ENCODE measurements at places on chromosomes 7 and 10.

GRCh38 chr10:79272353-79272752 lies 74.9 kb upstream of the PPIF start:
- H3K4me3 ChIP-seq: no peak overlapping the region
- no peaks in the 10 kb centered on the region for H3K27me3 ChIP-seq
- no peak overlapping the region for H3K27ac ChIP-seq
- no peak for DNase-seq

- no peak for DNase-seq
- H3K27ac ChIP-seq: no peak overlapping the region
- peaks cover 3% of the 10 kb centered on the region for H3K4me1 ChIP-seq
- H3K4me3 ChIP-seq: no peak overlapping the region
- H3K27me3 ChIP-seq: peaks cover 27% of the 10 kb centered on the region
Measured at GRCh38 chr10:80131499-80131901, 1.0 kb upstream of the PLAC9 start.

DNA sequence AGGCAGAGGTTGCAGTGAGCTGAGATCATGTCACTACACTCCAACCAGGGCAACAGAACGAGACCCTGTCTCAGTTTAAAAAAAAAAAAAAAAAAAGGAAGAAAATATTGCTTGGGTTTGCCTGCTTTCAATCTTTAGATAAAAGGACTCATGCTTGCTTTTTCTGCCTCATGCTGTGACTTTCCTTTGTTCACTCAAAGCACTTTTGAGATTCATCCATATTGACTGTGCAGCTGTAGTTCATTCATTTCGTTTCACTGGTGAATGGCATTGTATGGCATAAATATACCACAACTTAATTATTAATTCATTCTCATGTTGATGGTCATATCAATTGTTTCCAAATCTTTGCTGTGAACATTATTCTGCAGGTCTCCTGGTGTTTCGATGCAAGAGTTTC lies 97.6 kb upstream of the NFE2L3 start:
- no peaks in the 10 kb centered on the region for H3K4me1 ChIP-seq
- H3K27ac ChIP-seq: no peak overlapping the region
- H3K4me3 ChIP-seq: no peak overlapping the region
- no peak for DNase-seq
- H3K36me3 ChIP-seq: no peaks in the 10 kb centered on the region

DNA sequence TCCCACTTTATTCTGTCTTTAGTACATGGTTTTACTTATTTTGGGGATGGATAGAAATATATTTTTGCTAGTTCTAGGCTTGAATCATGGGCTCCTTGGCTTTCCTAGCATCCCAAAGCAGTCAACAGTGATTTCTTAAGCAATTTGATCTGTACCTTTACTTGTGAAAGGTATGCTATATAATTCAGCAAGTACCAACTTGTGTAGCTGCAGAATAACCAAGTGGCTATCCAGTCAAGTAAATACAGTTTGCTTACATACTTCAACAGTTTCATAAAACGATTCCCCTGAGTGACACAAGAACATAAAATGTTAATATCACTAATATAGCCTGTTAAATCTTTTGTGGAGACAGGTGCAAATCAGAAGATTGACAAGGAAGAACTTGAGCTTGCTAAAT lies 67.2 kb downstream of the PODXL start:
- no peaks in the 10 kb centered on the region for H3K4me1 ChIP-seq
- H3K27ac ChIP-seq: no peak overlapping the region
- peaks cover 10% of the 10 kb centered on the region for H3K36me3 ChIP-seq
- H3K4me3 ChIP-seq: no peak overlapping the region
- H3K27me3 ChIP-seq: no peaks in the 10 kb centered on the region

- peaks cover 62% of the 10 kb centered on the region for H3K4me1 ChIP-seq
- peak overlapping the region; percentile 92 for H3K27ac ChIP-seq
- DNase-seq: no peak
- H3K27me3 ChIP-seq: no peaks in the 10 kb centered on the region
- peaks cover 44% of the 10 kb centered on the region for H3K36me3 ChIP-seq
- H3K4me3 ChIP-seq: peak overlapping the region; percentile 80
Measured at GRCh38 chr10:119537953-119538630, 4.4 kb downstream of the RGS10 start.

DNA sequence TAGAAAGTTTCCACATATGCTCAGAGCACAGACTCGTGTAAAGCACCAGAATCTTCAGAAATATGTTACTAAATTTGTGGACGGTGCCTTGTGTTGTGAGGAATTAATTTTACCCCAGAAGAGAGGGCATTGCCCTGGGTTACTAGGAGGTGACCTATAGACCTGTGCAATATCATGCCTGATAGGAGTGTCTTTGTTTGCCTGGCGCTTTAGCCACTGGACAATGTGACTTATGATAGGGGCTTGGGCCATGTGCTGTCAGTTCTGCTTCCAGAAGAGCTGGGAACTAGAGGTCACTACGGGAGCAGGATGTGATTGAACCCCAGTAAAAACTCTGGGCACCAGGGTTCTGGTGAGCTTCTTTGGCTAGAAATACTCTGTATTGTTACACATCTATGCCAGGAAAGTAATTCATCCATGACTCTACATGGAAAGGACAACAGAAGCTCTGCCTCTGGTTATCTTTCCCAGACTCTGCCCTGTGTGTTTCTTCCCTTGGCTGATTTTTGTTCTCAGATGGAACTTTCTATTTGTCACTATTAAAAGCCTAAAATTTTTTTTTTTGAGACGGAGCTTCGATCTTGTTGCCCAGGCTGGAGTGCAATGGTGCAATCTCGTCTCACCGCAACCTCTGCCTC lies 75.5 kb downstream of the SIRT1 start:
- DNase-seq: no peak
- no peak overlapping the region for H3K4me3 ChIP-seq
- H3K27me3 ChIP-seq: no peaks in the 10 kb centered on the region
- peaks cover 26% of the 10 kb centered on the region for H3K36me3 ChIP-seq
- H3K27ac ChIP-seq: no peak overlapping the region

All from activated CD4-positive, alpha-beta T cell treated with anti-CD3 and anti-CD28 coated beads, Interleukin-2, amount 10 ng/mL, durations not matched to agents 7 days and 5 days (primary cell).